ENCODE measurements at places on chromosomes 7 and 10.

GRCh38 chr10:30581779-30582380, 47.7 kb downstream of the LYZL2 start:
- peak; percentile 48 for DNase-seq

DNA sequence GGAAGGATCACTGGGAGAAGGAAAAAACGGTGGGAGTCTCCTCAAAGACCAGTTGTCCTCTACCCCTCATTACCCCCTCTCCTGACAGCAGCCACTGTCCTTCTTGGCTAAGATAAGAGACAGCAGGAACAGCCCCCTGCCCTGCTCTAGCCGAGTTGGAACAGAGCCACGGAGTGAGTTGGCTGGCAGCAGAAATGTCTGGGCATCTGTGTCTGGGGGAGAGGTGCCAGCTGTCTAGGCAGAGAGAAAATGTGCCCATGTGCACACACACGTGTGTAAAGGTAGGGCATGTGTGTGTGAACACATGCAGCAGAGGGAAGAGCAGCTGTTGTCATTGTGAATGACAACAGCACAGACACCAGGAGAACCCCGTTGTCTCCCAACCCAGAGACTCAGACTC, 9.4 kb upstream of the HILPDA start:
- no peak for DNase-seq

DNA sequence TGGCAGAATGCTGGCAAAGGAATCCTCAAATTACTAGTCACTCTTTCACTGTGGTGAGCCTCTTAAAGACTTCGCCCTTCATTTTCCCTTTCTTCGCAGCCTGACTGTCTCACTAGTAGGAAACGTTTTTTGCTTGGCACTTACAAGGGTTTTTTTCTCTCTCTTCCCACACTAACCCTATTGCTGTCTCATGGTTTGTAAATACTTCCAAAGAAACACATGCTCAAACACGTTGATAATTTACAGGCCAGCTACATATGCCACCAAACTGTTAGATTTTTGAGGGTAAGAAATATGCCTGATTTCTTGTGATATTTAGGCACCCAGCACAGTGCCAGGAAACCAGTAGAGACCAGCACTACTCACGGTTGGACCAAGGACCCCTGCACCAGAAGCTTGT, 248.3 kb upstream of the YAE1 start:
- DNase-seq, result no peak

GRCh38 chr10:131181456-131181855, 130.1 kb downstream of the TCERG1L start:
- DNase-seq, result no peak

DNA sequence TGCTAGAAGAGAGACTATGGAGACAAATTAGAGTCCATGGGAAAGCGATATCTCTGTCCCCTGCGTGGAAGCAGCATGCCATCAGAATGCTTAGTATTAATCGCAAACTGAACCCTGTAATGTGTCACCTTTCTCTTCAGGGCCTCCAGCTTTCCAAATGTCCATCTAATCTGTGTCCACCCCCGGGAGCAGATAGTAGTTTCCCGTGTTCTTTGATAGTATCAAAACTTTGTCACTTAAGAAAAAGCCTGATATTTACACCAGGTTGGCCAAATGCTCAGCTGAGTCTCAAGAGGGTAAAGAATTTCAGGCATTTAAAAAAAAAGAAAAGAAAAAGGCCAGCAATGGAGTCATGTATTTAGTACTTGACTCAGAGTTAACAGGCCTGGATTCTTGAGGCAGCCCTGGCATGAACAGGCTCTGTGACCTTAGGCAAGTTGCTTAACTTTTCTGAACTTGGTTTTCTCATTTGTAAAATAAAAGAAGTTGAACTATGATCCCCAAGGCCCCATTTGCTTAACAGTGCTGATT, 10.4 kb upstream of the GSAP start:
- DNase-seq, result peak; percentile 72

DNA sequence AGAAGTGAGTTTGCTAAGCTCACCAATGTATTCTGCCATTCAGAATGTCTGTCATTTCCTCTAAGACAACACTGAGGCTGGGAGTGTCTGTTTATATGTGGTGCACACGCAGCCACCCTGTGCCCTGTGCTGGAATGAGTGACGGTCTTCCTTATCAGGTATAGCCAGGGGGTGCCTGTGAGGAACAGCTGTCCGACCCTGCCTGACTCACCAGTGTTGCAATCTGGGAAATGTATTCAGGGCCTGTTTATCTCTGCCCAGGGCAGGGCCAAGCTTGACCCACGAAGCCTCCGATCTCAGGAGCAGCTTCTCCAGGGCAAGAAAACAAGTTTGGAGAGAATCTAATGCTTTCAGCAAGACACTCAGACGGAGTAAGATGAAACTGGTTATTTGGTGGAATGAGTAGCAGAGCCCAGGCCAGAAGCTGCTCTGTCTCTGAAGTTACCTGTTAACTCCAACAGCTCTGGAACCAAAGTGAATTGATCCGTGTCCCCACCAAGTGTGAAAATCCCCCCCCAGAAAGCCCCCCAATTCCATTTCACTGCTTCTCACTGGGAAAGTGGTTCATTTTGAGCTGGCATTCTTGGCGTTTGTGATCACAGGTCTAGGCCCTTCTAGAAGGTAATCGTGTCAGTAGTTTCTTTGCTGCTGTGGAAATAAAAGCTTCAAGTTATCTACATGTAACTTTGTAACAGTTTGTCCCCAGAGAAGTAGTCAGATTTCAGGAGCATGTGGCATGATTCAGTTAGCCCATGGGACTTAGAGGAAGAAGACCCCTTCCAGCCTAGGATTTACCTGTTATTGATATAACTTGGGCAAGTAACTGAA, 6.1 kb upstream of the UBE2H start:
- DNase-seq, result peak; percentile 42

- DNase-seq, result no peak
Observed at GRCh38 chr10:75072727-75073126, 38.7 kb upstream of the SAMD8 start.

Data from ACHN (cell line).